ENCODE measurements at places on chromosomes 6 and 20.
A peak's percentile ranks its signal among the peaks of the same experiment; 100 is the strongest.

DNA sequence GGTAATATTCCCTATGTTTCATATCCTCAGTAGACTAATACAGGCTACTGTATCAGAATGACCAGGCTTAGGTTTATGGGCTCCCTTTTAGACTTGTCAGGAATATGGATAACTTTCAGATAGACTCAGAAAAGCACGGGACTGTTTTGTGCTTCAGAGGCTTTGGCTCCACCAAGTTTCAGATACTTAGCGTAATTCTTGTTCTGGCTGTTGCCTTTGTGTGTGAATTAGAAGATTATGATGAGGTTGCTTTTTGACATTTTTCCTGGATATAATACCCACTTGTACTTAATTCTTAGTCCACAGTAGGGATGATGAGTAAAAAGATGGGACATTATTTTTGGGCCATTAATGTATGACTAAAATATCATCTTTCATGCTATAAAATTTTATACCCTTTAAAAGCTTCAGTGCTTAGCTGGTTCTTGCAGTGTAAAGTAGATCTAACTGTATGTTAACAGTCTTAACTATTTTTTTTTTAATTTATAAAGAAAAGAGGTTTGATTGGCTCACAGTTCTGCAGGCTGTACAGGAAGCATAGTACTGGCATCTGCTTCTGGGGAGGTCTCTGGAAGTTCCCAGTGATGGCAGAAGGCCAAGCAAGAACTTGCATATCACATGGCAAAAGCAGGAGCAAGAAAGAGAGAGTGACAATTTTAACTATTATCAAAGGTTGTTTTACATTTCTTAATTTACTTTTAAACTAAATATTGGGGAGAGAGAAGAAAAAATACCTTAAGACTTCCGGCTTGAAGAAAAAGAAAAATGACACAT is 120.7 kb downstream of the ZFAND3 start:
- DNase-seq: peak; percentile 31

- DNase-seq: peak; percentile 58
Measured at GRCh38 chr6:1381481-1382330, 7.7 kb upstream of the FOXF2 start.

DNA sequence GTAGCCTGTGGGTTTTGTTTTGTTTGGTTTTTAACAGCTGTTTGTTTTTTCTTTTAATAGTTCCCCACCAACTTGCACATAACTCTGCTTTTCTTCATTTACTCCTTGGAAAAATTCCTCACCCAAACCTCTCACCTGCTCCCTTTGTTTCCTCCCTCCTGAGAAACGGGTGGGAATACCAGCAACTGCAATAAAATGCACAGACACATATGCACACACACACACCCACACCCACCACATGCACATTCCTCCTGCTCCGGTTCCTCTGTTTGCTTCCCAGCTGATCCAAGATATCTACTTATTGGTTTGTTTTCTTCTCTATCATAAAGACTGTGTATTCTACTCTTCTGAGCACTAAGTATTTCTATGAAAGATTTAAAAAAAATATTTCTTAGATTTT is 161.1 kb upstream of the EPHA7 start:
- no peak for DNase-seq

GRCh38 chr6:68443704-68444103 is 191.4 kb upstream of the ADGRB3 start:
- DNase-seq: no peak

DNA sequence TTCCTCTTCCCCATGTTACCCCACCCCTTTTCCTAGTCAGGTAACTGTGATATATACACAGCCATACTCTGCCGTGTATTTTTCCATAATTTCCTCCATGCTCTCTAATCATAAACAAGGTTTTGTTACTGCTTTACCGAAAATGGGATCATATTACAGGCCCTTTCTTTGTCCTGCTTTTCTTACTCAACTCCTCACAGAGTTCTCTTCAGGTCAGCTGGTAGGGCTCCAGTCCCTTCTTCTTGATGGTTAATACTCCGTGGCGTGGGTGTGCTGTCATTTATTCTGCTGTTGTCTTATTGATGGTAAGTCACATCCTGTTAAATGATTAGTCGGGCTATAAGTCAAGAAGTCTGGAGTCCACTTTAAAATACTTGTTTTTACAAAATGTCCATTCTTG is 24.9 kb upstream of the PI16 start:
- no peak for DNase-seq

Measured in inflammatory macrophage treated with lipopolysaccharide for 1 hour (primary cell).